Thoracic aorta (tissue), 2 donors: ENCODE measurements at places on chromosomes 7 and 10. TPM values are rescaled to one million over a fixed set of nuclear protein-coding genes. Genes with fewer than 3 reads are reported as not detected.

GRCh38 chr7:131574741-131575140, 18.3 kb upstream of the PODXL start:
- no peak for DNase-seq

The FKBP6 gene
- not detected for total RNA-seq

The DNAJC2 gene
- 41.3 TPM for total RNA-seq

- no peak for DNase-seq
Observed at GRCh38 chr10:117132751-117133231, 5.3 kb downstream of the VAX1 start.
